ENCODE measurements at places on chromosomes 2 and 18.

- DNase-seq, result no peak
Measured at GRCh38 chr18:30622104-30622503, 420.4 kb downstream of the DSC3 start.

GRCh38 chr2:178227187-178227586, 32.9 kb downstream of the OSBPL6 start:
- no peak for DNase-seq

GRCh38 chr2:101395545-101396315, 8.4 kb upstream of the CREG2 start:
- DNase-seq, result no peak

- no peak for DNase-seq
Measured at GRCh38 chr2:148943097-148943496, 68.1 kb downstream of the KIF5C start.

DNA sequence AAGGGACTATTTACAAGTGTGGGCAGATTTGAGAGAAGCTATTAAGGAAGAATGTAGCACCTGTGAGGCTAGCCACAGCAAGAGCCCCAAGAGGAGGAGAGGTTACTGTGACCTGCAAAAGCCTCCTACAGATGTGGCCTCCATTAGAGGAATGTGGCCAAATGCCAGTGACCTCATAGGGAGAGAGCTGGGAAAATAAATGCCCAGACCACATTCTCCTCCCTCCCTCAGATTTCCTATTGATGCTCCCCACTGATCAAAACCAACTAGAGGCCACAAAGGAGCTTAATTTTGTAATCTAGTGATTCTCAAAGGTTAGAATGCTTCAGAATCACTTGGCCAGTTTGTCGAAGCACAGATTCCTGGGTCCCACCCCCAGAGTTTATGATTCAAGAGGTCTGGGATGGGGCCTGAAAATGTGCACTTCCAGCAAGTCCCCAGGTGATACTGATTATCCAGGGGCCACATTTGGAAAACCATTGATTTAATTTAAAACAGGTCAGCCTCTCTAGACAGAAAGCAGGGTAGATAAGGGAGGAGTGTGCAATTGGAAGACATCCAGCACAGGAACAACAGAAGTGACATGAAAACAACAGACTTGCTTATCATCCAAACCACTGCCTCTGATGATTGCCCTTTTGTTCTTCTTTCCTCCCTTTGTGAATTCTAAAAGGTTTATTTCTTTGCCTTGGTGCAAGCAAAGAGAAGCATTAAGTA, 61.2 kb upstream of the RBBP8 start:
- DNase-seq, result no peak

DNA sequence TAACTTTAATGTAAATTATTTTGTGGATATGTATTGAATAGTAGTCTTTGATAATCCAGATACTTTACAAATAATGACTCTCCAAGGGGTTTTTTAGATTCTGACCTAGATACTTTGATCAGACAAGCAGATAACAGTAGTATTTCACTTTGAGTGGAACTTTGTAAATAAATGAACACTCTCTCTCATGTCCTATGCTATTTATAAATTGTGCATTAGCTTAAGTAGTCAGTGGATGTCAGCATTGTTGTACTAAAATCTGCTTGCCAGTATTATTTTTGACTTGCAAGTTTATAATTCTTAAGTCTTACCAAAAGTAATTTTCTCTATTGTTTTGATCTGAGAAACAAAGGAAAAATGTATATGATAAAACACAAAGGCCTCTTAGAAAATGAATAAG, 1113.1 kb upstream of the NRXN1 start:
- no peak for DNase-seq

DNA sequence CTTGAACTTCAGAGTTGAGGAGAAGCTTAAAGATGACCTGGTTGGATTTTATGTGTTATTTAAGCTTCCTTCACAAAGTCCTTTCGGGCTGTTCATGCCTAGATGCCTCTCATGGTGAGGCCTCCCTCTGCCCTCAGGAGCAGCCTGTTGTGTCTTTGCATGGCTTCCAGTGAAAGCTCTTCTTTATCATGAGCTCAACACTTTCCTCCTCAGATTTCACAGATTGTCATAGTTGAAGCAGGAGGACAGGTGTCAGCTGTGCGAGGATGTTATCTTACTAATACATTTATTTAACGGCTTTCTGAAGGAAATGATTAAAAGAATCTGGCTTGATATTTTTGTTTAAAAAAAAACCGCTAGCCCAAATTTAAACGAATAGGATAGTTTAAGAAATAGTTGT, 48.8 kb upstream of the ITSN2 start:
- no peak for DNase-seq

DNA sequence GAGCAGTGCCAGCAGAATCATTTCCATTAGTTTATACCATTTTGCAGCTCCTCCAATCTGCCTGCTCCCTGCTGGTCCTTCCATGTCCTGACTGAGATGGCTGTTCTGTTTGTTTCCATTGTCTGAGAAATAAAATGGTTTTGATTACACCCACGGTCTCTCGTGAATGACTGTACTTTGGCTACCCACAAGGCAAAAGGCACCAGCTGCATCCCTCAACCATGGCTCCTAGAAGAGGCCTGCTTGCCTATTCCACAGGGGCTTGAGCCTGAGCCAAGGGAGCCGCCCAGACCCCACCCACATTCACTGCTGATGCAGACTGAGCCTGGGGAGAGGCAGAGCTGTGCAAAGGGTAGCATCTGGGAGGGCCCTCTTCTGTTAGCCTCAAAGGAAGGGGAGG, 31.2 kb downstream of the MARCHF4 start:
- DNase-seq, result no peak

DNA sequence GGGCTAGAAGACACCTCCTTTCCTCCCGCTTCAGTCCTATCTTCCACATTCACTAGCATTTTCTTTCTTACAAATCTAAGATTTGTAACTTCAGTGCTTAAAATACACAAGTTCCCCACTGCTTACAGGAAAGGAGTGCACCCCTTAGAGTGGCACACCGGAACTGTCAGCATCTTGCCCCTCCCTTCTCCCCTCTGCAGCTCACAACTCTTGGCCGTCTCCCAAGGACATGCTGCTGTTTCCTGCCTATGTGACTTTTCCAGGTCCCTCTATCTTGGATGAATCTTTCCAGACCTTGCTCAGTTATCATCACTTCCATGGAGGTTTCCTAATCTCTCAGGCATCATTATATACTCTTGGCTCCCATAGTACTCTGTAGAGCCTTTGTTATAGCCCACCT, 334.8 kb downstream of the CELF4 start:
- no peak for DNase-seq

GRCh38 chr2:146123256-146123655, 1603.3 kb upstream of the ZEB2 start:
- no peak for DNase-seq

GRCh38 chr2:32262105-32262504, 2.6 kb downstream of the NLRC4 start:
- DNase-seq, result no peak

GRCh38 chr2:131104487-131105155, 515 bp upstream of the PLEKHB2 start:
- DNase-seq, result no peak

DNA sequence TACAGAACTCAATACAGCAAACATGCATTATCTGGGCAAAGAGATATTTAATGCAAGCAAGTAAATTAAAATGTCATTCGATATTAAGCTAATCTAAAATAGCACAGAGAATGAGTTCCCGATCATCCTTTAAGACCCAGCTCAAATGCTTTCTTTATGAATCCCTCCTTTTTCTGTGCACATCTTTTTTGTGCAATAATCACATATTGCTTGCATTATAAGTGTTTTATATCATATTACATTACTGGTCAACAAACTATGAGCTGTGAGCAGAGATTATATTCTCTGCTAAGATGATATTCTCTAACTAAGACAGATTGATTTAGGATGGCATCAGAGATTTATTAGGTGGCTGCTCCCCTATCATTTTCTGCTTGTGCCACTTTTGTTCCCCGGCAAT, 146.1 kb downstream of the ERBB4 start:
- no peak for DNase-seq

DNA sequence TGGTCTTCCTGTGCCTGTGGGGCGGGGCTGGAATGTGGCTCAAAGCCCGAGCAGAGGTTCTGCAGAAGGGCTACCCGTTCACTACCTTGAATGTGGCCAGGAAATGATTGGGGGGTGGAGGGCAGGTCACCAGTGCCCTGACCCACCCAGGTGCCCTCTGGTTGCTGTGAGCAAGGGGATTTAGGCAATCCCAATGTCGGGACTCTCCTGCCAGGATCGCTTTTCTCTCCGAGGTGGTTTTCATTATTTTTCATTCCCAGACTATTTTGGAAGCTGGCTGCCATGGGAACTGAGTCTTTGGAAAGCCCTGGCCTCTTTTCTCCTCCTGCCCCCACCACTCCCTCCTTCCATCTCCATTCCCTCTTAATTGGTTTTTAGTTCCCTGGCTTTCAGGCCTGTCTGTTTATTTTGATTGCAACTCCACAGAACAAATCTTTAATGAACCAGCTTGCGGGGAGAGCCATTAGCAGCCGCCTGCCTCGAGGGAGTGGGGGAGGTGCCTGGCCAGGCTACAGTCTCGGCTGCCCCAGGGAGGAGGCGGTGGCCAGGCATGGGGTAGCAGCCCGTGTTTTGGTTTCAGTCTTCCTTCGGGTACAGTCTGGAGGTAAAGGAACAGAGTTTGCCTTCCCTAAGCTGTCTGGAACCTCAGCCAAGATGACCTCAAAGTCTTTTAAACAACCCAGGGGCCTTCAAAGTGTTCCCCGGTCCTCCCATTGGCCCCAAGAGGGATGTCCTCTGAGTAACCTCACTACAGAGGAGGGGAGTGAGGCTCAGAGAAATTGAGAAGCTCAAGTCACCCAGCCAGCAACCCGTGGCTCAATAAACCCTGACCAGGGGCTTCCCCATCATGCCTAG, 114.4 kb upstream of the HAAO start:
- no peak for DNase-seq

DNA sequence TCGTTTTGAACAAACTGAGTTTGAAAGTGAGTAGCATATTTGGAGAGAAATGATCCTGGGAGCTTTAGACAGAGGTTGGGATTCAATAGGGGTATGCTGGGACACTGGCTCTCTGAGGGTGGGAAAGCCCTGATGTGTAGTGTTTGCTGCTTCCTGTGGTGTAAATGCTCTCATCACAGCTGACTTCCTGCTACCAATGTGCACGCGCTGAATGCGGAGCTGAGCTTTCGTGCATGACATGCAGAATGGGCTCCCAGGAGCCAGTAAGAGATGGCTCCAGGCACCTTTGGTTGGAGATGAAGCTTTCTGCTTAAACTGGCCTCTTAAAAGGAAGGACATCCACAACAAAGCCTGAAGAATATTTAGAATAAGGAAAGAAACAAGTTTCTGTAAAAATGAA, 224.1 kb upstream of the CCDC150 start:
- DNase-seq, result no peak

All from SK-N-MC (cell line).